ENCODE measurements at places on chromosomes 5 and 9.

DNA sequence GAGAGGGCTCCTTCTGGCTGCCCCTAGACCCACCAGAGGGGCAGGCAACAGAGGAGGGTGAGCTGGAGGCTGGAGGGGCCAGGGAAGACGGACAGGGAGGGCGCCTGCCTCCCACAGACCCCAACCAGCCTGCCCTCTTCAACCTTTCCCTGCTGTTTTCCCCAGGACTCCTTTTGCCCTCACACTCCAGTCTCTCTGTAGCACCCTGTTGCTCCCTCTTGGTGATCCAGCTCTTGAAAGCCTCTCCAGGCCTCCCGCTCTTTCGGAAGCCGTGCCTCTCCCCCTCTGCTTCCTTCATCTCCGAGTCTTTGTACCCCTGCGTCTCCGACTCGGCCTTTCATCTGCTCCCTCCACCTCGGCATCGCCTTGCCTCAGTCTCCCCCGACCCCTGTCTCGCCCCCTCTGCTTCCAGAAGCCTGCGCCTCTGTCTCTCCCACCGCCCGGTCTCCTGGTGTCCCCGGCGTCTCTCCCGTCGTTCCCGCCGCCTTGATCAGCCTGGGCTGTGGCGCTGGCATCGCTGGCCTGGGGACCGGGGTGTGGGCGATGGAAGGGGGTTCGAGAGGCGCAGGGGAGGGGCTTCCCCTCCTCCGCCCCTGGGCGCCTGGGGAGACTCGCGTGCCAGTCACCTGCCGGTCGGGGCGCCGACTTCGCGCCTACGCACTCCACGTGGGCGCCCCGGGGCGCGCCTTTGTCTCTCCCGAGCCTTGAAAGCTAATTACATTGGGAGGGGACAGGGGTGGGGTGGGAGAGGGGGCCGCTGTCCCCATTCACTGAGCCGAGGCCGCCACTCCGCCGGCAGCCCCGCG, 5.3 kb upstream of the PRDM12 start:
- no peak for DNase-seq

GRCh38 chr9:114056527-114056926, 21.6 kb downstream of the AMBP start:
- no peak for DNase-seq

DNA sequence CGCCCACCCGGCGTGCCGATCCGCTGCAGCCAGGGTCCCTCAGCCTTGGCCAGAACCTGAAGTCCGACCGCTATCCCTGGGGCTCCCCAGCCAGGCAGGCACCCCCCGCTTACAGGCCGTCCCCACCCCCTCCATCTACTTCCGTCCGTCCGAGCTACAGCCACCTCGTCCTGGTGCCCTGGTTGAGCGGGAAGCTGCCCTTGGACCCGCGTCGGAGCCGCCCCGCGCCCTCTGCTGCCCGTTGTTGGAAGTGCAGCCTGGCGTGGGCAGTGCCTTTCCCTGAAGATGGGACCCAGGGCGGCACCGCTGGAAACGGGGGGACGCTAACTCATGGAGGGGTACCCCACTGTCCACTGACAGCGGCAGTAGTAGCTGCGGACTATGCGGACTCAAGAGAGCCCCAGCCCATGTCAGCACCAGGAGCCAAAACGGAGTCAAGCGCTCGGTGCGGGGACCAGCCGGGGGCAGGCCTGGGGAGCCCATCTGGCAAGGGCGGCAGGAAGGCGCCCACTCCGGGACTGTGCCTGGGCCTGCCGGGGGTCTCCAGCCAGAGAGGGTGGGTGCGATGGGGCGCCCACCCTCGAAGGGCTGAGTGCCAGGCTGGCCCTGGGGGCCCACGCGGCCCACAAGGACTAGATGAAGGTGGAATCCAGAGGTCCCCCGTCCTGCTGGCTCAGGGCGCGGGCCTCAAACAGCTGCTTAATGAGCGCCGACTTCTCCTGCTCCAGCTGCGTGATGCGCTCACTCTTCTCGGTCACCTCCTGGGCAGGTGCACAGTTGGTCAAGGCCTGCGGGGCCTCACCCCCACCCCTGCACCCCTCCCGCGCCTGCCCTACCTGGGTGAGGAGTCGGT, 6.1 kb downstream of the SAPCD2 start:
- no peak for DNase-seq

DNA sequence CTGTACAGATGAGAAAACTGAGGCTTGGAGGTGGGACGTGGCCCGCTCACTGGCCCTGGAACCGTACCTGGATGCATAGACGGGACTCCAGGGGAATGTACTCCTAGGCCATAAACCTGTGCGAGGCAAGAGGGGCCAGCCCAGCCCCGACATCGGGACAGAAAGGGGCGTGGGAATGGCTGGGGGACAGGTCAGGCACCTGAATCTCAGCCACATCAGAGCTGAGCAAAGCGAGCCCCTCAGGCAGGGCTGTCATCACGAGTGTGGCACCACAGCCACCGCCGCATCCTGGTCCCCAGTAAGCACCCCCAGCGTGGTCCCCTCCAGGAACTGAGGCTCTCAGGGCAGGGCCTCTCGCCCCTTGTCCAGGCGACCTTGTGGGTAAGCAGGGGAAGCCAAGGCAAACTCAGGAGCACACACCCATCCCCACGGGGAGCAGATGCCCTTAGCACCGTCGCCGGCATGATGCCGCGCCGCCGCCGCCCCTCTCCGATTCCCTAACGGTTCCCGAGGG, 16.5 kb downstream of the NACC2 start:
- no peak for DNase-seq

- no peak for DNase-seq
Observed at GRCh38 chr5:132087176-132087575, 13.6 kb downstream of the CSF2 start.

DNA sequence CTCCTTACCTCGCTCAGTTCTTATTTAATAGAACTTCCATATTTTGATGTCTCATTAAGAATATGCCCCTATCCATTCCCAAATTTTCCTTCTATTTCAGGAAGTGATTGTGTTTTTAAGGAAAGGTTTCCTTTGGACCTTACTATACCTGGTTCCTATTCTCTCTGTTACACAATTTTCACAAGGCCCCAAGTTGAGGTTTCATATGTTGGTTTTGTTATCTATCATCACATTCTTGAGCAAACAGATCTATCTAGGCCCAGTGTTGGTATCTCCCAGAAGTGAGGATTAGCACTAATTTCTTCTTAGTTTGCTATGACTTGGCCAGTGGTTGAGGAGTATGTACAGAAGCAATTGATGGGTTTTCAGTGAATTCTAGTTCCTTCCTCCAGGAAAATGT, 41.5 kb downstream of the ALG2 start:
- no peak for DNase-seq

- peak; percentile 40 for DNase-seq
Observed at GRCh38 chr9:2872250-2872930, 28.5 kb upstream of the PUM3 start.

GRCh38 chr9:27117489-27118135, 8.6 kb downstream of the TEK start:
- DNase-seq = peak; percentile 57

GRCh38 chr9:124047251-124047672, 35.7 kb downstream of the LHX2 start:
- no peak for DNase-seq

- DNase-seq = no peak
Observed at GRCh38 chr5:142821733-142822487, 51.7 kb downstream of the ARHGAP26 start.

- DNase-seq = no peak
Observed at GRCh38 chr5:75338408-75338807, 1.4 kb downstream of the HMGCR start.

GRCh38 chr5:18749763-18750162, 1115.5 kb downstream of the TAF11L14 start:
- no peak for DNase-seq

DNA sequence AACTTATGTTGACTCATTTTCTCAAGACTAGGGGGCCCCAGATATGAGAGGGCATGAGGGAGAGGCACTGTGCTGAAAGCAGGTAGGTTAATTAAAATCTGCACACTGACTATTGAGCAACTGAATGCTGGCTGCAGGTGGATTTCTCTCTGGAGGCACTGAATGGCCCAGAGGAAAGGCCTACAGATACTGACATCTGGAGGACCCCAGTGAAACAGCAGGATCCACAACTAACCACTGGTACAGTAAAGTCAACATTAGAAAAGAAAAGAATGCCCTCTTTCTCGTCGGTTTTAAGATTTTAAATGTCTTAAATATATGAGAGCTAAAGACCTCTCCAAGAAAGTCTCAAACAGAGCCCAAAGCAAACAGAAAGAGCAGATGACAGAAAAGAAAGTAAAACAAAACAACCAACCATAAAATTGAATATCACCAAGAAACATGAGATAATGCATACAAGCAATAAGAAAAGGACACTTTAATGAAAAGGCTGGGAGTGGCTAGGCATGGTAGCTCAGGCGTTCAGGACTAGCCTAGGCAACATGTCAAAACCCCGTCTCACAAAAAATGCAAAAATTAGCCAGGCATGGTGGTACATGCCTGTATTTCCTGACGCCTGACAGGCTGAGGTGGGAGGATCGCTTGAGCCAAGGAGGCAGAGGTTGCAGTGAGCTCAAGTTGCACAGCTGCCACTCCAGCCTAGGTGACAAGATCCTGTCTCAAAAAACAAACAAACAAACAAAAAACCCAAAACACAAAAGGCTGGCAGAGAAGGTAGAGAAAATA, 43.3 kb downstream of the PUM3 start:
- DNase-seq = no peak

- peak; percentile 11 for DNase-seq
Observed at GRCh38 chr9:98899408-98900056, 44.2 kb upstream of the COL15A1 start.

- DNase-seq = no peak
Observed at GRCh38 chr9:103680581-103680980, 413.5 kb upstream of the SMC2 start.

- DNase-seq = no peak
Observed at GRCh38 chr9:132525308-132526023, 56.9 kb upstream of the BARHL1 start.

- no peak for DNase-seq
Observed at GRCh38 chr5:177336603-177337494, 14.6 kb downstream of the LMAN2 start.

GRCh38 chr5:14781106-14781505, 90.5 kb downstream of the ANKH start:
- DNase-seq = no peak

- no peak for DNase-seq
Observed at GRCh38 chr9:124671861-124672260, 99.2 kb downstream of the NR6A1 start.

DNA sequence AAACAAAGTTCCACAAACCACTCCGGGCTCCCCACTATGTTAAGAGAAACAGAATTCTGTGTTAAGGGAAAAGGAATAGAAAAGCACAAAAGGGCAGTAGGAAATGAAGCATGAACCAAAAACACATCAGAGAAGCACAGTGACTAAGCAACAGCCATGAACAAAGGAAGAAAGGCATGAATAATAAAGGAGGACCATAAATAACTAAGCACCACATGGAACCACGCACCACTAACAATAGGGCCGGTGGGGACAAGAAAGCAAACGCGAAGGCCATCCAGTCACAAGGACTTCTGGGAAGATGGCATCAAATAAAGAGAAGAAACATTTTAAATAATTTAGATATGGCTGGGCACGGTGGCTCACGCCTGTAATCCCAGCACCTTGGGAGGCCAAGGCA, 18.0 kb downstream of the PRUNE2 start:
- no peak for DNase-seq

GRCh38 chr5:102819634-102820033, 64.5 kb downstream of the PAM start:
- no peak for DNase-seq

- DNase-seq = no peak
Observed at GRCh38 chr5:181203777-181204112, 1.3 kb downstream of the TRIM7 start.
